Activated CD8-positive, alpha-beta T cell treated with anti-CD3 and anti-CD28 coated beads, Interleukin-2, amount 10 ng/mL, durations not matched to agents 7 days and 5 days (primary cell): ENCODE measurements at places on chromosomes 5 and 9.

GRCh38 chr5:104345222-104346016 is 782.8 kb upstream of the NUDT12 start:
- H3K4me3 ChIP-seq, result no peak overlapping the region
- DNase-seq, result no peak
- H3K27me3 ChIP-seq, result no peaks in the 10 kb centered on the region
- H3K4me1 ChIP-seq, result no peaks in the 10 kb centered on the region
- no peak overlapping the region for H3K27ac ChIP-seq
- H3K36me3 ChIP-seq, result no peaks in the 10 kb centered on the region

DNA sequence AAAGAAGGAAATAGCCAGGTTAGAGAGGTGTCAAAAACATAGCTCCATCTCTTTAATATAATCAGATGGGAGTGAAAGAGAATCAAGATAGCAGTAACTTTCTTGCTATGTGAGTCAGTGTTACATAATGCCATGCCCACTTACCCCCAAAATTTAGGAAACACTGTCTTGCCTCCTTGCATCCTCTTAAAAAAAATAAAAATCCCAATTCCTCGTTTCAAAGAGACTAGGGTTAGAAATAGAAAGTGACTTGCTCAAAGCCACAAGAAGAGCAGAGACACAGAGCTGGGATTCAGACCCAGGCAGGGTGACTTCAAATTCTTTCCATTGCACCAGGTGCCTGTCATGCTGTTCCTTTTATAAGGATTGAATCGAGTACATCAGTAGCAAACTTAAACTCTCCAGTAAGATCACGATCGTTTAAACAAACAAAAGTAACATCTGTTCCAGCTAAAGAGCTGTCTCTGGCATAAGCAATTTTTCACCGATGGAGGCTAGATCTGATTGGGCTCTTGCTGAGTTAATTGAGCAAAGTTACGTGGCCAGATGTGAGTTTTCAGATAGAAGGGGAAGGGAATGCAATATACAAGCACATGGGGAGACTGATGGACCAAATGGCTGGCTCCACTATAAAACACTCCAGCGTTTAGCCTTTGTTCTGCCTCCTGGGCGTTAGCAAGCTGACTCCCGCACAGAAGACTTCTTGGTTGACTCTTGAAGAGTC is 176.9 kb downstream of the PALM2AKAP2 start:
- H3K4me3 ChIP-seq, result no peak overlapping the region
- H3K27me3 ChIP-seq, result peaks cover 16% of the 10 kb centered on the region
- no peak for DNase-seq
- peaks cover 22% of the 10 kb centered on the region for H3K4me1 ChIP-seq
- no peaks in the 10 kb centered on the region for H3K36me3 ChIP-seq

- H3K4me3 ChIP-seq, result no peak overlapping the region
- H3K4me1 ChIP-seq, result peaks cover 9% of the 10 kb centered on the region
- H3K36me3 ChIP-seq, result peaks cover 6% of the 10 kb centered on the region
- peak overlapping the region; percentile 60 for H3K27ac ChIP-seq
- DNase-seq, result no peak
- peaks cover 82% of the 10 kb centered on the region for H3K27me3 ChIP-seq
Observed at GRCh38 chr9:77013932-77014596, 5.4 kb upstream of the FOXB2 start.

DNA sequence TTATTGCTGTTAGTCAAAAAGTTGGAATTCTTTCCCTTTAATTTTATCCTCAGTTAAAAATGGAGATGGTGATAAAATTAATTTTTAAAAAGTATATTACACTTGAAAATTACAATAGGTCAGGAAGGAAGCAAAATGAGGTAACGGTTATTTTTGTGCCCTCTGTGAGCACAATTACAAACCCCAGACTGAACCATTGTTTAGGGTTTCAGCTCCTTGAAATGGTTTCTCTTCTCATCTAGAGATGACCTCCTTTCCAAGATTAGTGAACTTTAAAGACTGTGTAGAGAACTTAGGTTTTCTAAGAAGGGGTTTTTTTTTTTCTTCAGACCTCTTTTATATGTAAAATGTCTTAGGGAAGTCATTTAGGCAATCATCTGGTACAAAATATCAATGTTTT is 126.2 kb upstream of the CHD1 start:
- peaks cover 3% of the 10 kb centered on the region for H3K4me1 ChIP-seq
- H3K27ac ChIP-seq, result no peak overlapping the region
- no peak overlapping the region for H3K4me3 ChIP-seq

DNA sequence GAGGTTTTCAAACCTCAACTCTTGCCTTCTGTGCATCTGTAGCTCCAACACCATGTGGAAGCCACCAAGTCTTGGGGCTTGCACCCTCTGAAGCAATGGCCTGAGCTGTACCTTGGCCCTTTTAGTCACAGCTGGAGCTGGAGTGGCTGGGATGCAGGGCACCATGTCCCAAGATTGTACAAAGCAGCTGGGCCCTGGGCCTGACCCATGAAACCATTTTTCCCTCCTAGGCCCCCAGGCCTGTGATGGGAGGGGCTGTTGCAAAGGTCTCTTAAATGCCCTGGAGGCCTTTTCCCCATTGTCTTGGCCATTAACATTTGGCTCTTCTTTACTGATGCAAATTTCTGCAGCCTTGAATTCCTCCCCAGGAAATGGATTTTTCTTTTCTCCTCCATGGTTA is 11.8 kb upstream of the ENTREP1 start:
- DNase-seq, result no peak
- H3K4me1 ChIP-seq, result no peaks in the 10 kb centered on the region
- H3K27me3 ChIP-seq, result no peaks in the 10 kb centered on the region
- H3K36me3 ChIP-seq, result peaks cover 1% of the 10 kb centered on the region
- H3K27ac ChIP-seq, result no peak overlapping the region

GRCh38 chr9:118570066-118570465 is 799.2 kb downstream of the BRINP1 start:
- H3K36me3 ChIP-seq, result no peaks in the 10 kb centered on the region
- no peak overlapping the region for H3K4me3 ChIP-seq
- no peaks in the 10 kb centered on the region for H3K27me3 ChIP-seq
- DNase-seq, result no peak
- no peak overlapping the region for H3K27ac ChIP-seq
- H3K4me1 ChIP-seq, result no peaks in the 10 kb centered on the region

GRCh38 chr5:133330956-133331355 is 279.1 kb downstream of the HSPA4 start:
- no peaks in the 10 kb centered on the region for H3K27me3 ChIP-seq
- H3K4me3 ChIP-seq, result no peak overlapping the region
- H3K27ac ChIP-seq, result peak overlapping the region; percentile 82

DNA sequence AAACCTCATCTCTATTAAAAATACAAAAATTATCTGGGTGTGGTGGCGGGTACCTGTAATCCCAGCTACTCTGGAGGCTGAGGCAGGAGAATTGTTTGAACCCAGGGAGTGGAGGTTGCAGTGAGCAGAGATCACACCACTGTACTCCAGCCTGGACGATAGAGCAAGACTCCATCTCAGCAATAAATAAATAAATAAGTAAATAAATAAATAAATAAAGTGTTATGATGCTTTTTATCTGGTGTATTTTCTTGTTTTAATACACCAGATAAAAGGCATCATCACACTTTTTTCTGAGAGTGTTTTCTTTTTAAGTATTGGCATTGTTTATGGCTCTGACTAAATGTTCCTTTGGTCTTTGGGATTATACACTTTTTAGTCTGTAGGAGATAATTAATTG is 24.2 kb upstream of the LECT2 start:
- H3K4me3 ChIP-seq, result no peak overlapping the region
- H3K27me3 ChIP-seq, result peaks cover 21% of the 10 kb centered on the region
- H3K4me1 ChIP-seq, result no peaks in the 10 kb centered on the region

GRCh38 chr9:115469841-115470240 is 351.9 kb upstream of the TNC start:
- no peak for DNase-seq
- peaks cover 3% of the 10 kb centered on the region for H3K27me3 ChIP-seq
- H3K27ac ChIP-seq, result no peak overlapping the region
- no peaks in the 10 kb centered on the region for H3K36me3 ChIP-seq
- H3K4me3 ChIP-seq, result no peak overlapping the region
- H3K4me1 ChIP-seq, result no peaks in the 10 kb centered on the region

- no peaks in the 10 kb centered on the region for H3K27me3 ChIP-seq
- no peak overlapping the region for H3K4me3 ChIP-seq
Observed at GRCh38 chr5:115450741-115451140, 93.8 kb downstream of the FEM1C start.
